ENCODE measurements at places on chromosomes 12 and 14.

GRCh38 chr12:110079477-110080400 lies 31.4 kb upstream of the C12orf76 start:
- no peak for DNase-seq

- DNase-seq: no peak
Observed at GRCh38 chr12:27163048-27163715, 80.8 kb upstream of the C12orf71 start.

GRCh38 chr14:85247071-85247470 lies 282.9 kb upstream of the FLRT2 start:
- DNase-seq: no peak

- DNase-seq: no peak
Observed at GRCh38 chr14:83827383-83827782, 1702.6 kb upstream of the FLRT2 start.

- DNase-seq: no peak
Observed at GRCh38 chr14:99579120-99579836, 24.7 kb downstream of the CCDC85C start.

DNA sequence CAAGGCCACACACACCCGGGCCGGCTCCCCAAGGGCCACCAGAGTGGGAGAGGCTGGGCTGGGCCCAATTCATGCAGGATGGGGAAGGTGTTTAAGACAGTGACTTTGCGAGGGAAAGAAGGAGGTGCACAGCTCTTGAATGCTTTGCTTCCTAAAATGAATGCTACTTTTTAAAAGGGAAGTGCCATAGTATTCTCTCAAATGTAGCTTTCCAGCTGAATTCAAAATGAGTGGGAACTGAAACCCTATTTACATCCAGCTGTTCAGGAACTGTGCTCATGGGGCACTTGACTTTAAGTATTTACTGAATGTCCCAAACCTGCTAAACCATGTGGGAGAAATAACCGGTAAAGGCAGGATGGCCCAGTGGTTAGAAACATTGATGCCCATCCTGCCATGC lies 7.6 kb downstream of the ITPK1 start:
- DNase-seq: no peak

GRCh38 chr12:102215992-102216691 lies 18.5 kb upstream of the PMCH start:
- DNase-seq: peak; percentile 35

DNA sequence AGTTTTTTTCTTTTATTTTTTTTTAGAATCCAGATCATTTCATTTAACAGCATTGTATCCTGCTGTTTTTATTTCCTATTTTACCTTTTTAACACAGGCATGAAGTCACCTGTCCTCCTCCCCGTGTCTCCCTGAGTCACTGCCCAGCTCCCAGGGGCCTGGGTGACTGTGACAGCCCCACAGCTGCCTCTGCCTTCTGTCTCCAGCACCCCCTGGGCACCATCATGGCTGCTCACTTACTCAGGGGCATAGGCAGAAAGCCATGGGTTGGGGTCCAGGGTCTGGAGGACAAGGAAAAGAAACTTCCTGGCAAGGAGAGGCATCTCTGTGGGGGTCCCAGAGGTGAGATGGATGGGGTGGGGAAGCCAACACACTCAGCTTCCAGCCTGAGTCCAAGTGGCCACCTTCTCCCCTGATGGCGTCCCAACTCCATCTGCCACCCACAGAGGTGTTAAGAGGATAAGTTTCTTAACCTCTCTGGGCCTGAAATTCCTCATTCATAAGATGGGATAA lies 25.3 kb downstream of the TMEM63C start:
- DNase-seq: no peak

DNA sequence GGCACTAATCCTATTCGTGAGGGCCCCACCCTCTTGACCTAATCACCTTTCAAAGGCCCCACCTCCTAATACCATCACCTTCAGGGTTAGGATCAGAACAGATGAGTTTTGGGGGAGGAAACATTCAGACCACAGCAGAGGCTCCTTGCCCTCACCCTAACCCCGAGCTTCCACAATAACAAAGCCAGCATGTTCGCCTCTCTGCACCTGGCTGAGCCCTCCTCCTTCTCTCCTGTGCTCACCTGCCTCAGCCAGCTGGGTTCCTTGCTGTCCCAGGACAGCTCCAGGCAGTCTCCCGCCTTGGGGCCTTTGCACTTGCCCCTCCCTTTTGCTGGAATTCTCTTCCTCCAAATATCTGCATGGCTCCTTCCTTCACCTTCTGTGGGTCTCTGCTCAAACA lies 9.7 kb upstream of the RAN start:
- no peak for DNase-seq

GRCh38 chr14:25237845-25238244 lies 187.9 kb upstream of the STXBP6 start:
- no peak for DNase-seq

DNA sequence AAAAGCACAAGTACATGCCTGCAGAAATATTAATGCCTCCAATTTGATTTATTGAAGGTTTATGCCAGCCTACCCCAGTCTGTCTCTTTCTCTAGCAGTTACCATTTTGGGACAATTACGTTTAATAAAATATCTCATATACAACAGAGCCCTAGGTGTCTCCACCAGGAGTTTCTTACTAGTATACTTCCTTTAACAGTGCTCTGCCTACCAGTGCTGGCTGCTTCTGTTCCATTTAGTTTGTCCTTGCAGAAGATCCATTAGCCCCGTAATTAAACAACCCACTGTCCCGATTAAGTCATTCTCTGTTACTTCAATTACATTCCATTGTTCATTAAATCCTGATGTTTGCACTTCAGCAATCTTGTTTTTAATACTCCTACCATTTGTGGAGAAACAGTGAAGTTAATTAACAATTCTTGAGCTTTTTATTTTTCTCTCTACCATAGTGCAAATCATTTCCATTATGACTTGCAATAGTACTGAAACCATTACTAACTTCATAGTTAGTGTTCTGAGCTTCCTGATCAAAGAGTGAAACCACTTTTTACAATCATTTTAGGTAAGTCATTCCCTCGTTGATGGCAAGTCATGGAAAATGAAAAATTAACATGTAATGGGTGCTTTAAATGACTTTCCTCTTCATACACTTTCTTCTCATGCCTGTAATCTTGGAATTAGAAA lies 121.1 kb downstream of the PLXNC1 start:
- no peak for DNase-seq

DNA sequence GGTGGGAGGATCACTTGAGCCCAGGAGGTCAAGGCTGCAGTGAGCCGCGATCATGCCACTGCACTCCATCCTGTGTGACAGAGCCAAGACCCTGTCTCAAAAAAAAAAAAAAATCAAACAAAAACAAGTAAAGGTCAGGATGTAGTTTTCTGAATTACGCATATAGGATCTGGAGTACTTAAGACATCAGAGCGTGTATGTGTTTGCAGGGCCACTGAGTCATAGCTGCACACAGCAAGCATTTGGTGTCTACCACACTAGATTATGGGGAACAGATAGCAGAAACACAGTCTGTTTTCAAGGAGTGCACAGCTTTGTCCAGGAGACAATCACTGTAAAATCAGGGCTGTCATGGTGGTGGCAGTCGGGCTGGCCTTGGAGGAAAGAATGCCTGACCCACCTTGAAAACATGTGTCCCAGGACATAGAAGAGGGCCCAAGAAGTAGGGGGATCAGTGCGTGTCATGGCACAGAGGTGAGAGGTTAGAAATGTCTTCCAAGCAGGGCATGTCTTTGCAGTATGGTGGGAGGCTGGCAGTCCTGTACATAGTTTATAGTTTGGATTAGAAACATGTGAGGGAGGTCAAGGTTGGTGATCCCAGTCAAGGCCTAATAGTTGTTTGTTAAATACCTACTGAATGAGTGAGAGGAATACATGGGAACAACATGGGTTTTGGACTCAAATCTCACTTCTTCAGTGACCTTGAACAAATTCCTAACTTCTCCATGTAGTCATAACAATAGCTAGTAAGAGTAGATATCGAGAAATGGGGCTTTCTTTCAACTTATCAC lies 23.6 kb upstream of the C12orf71 start:
- DNase-seq: no peak

- peak; percentile 34 for DNase-seq
Observed at GRCh38 chr14:93648440-93649168, 139.7 kb downstream of the PRIMA1 start.

GRCh38 chr12:14153803-14154202 lies 172.4 kb upstream of the GRIN2B start:
- no peak for DNase-seq

DNA sequence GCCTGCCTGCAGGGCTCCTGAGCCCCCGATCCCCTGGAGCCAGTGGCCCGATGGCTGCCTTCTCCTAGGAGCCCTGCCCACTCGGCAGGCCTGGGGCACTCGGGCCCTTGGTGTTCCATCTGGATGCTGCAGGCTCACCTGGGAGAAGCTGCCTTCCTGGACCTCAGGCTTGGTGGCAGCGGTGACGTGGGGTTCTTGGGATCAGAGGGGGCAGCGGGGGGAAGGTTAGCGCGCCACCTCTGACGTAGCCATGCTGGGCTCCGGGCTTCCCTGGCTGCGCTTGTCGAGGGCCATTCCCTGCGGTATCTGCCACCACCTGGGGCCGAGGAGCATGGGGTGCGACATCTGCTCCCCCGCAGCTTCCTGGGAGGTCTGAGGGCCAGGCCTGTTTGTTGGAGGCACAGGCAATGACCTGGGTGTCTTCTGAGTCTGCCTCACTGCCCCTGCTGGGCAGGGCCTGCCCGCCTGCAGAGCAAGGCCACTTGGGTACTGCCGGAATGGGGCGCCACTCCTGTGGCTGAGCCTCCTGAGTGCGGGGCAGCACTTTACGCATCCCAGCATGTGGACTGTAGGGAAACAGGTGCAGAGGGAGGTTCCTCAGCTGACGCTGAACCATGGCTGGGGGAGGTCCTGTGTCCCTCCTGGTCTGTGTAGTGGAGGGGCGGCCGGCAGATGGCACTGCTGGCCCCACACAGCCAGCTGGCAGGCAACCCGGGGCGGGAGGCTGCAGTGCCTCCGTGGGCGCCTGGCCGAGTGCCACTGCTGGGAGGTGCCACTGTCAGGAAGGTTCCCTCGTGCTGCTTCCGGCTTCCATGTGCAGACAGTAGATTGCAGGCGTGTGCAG lies 20.3 kb downstream of the MTA1 start:
- no peak for DNase-seq

- no peak for DNase-seq
Observed at GRCh38 chr14:68682166-68683103, 110.4 kb downstream of the ZFP36L1 start.

- DNase-seq: peak; percentile 36
Observed at GRCh38 chr12:29041621-29042020, 107.5 kb upstream of the FAR2 start.

DNA sequence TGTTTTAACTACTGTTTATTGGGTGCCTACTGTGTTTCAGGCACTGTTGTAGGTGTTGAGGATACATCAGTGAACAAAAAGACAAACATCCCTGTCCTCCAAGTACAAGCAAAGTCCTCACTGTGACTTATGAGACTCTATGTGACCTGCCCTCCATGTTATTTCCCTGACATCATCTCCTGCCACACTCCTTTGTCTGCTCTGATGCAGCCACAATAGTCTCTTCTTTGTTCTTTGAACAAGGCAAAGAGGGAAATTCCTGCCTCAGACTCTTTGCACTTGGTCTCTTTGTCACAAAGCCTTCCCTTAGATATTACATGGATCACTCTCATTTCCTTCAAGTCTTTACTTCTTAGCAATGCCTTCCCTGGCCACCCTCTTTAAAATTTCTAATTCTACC lies 240.1 kb upstream of the SRRM4 start:
- DNase-seq: no peak

- no peak for DNase-seq
Observed at GRCh38 chr14:45120096-45120495, 14.2 kb downstream of the FKBP3 start.

- DNase-seq: no peak
Observed at GRCh38 chr12:108722992-108723766, 8.1 kb downstream of the CORO1C start.

- no peak for DNase-seq
Observed at GRCh38 chr12:21906919-21907493, 34.2 kb downstream of the ABCC9 start.

GRCh38 chr14:95296966-95297365 lies 22.7 kb downstream of the CLMN start:
- DNase-seq: no peak

- no peak for DNase-seq
Observed at GRCh38 chr12:52659951-52660350, 7.9 kb upstream of the KRT2 start.

- no peak for DNase-seq
Observed at GRCh38 chr12:4806439-4807115, 86.4 kb downstream of the GALNT8 start.

GRCh38 chr12:44369998-44370397 lies 506.1 kb downstream of the NELL2 start:
- DNase-seq: no peak

GRCh38 chr12:116657921-116658495 lies 79.9 kb downstream of the SPRING1 start:
- no peak for DNase-seq

DNA sequence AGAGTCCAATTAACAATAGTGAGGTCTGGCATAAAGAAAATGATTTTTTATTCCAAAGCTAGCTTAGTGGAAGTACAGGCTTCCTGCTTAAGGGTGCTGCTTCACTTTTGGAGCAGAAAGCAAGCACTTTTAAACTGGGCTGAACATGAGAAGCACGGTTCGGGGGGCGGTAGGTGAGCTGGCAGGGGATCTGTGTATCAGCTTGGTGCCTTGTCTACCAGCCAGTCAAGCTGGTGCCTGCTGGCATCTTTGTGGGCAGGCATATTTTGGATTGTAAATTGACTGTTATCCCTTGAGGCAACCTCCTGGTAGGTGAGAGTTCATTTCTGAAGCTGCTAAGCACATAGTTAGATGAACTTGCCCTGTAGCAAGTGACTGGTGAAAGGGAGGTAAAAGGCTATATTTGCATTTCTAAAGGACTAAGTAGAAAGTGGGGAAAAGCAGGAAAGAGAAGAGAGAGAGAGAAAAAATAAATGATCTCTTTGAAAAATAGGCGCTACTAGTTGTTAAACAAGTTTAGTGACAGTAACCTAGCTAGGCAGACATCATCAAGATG lies 121.1 kb upstream of the SYT10 start:
- DNase-seq: no peak

GRCh38 chr14:100256339-100256895 lies 17.5 kb downstream of the YY1 start:
- DNase-seq: no peak

DNA sequence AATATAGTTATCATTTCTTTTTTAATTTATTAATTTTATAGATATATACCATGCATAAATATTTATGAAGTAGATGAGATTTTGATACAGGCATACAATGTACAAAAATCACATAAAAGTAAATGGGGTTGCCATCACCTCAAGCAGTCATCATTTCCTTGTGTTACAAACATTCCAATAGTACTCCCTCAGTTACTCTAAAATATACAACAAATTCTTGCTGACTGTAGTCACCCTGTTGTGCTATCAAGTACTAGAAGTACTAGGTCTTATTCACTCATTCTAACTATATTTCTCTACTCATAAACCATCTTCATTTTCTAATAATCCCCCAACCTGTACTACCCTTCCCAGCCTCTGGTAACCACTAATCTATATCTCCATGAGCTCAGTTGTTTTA lies 432.6 kb upstream of the SYT1 start:
- DNase-seq: no peak
